ENCODE measurements at places on chromosomes 1 and 21.

GRCh38 chr1:40762144-40762923 lies 21.3 kb upstream of the KCNQ4 start:
- DNase-seq, result no peak

DNA sequence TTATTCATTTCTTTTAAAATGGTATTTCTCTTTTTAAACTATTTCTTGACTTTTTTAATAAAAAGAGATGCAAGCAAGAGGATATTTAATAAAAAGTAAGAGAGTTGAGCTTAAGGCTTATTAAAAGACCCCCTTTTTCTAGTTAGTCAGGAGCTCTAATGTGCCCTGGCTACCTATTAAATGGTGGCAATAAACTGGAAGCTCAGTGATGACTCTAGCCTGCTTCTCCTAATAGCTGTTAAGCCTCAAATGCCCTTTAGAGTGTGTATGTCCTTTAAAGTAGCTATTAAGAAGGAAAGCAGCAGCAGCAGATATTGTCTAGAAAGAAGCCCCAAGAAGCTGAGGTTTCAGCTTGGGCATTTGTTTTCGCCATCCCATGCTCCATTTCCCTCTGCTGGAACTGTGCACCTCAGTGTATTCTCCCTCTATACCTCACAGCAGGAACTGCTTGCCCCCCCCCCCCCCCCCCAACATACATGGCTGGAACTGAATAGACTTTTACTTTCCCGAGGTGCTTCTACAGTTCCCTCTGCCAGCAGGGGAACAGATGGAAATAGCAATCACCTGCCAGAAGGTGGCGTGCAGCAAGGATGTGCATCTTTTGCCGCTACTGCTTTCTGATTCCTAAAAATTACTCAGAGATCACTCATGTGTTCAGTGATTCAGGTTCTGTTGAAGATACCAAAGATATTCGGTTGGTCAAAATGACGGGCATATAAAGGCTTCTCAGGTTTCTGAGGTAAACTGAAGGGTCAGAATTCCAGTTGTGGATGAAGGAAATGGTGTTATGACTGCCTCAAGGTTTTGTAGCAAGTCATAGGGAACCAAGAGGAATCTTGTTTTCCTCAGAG lies 2.5 kb downstream of the RGS4 start:
- DNase-seq, result peak; percentile 78

DNA sequence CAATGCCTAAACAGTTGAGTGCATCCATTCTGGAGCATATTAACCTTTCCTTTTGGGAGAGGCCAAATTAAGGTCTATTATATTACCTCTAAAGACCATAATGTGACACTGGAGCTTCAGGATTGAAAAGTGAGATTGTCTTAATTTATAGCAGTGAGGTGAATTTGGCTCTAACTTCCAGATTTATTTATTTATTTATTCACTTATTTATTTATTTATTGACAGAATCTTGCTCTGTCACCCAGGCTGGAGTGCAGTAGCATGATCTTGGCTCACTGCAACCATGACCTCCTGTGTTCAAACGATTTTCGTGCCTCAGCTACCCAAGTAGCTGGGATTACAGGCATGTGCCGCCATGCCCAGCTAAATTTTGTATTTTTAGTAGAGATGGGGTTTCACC lies 19.1 kb downstream of the ZCCHC17 start:
- DNase-seq, result no peak

DNA sequence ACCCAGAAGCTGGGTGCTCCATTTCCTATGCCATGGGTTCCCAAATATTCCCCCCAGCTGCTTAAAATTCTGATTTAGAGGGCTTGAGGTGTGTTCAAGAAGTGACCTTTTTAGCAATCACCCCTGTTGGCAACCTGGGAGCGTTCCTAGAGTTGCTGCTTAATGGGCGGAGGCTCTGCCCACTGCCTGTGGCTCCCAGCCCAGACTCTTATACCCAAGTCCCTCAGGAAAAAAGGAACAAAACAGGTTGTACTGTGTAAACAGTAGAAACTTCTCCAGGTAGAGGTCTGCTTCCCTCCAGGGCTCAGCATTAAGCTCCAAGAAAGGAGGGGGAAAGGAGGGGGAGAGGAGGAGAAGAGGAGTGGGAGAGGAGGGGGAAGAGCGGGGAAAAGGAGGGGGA lies 14.6 kb upstream of the TENT5C start:
- DNase-seq, result no peak

GRCh38 chr1:238484121-238484520 lies 593.4 kb upstream of the ZP4 start:
- no peak for DNase-seq

DNA sequence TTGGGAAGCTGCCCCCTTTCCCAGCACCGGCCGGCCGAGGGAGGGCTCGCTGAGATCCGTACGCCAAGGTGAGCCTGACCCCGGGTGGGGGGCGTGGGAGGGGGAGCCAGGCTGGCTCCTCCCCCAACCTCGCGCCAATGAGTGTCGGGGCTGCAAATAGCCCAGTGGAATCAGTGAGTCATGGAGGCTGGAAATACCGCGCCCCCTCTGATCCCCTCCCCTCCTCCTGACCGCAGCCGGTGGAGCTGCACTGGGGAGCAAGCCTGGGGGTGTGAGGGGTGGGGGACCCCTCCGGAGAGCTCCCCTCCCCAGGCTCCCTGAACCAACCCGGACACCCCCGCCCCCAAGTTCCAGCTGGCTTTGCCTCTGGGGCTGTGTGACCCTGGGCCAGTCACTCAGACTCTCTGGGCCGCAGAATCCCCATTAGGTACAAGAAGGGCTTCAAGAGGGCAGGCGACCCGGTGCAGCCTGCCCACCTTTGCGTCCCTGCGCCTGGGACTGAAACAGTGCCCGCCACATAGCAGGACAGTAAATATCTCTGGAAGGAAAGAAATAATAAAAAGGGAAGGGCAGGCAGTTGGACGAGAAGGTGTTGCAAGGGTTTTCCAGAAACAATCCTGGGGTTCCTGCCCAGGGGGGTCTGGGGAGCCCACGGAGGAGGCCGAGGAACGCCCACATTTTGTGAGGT lies 4.5 kb downstream of the HSPB7 start:
- DNase-seq, result peak; percentile 34
